ENCODE measurements at places on chromosomes 3 and 15. TPM values are rescaled to one million over a fixed set of nuclear protein-coding genes. Genes with fewer than 3 reads are reported as not detected.

Gene ZBED2
- total RNA-seq = 0.20 TPM

Gene PODXL2
- total RNA-seq = 0.16 TPM

Gene SERPINI2
- not detected for total RNA-seq

Gene CHRFAM7A
- total RNA-seq = not detected

Gene FOXB1
- not detected for total RNA-seq

Gene CD200R1L
- total RNA-seq = not detected

Gene A4GNT
- total RNA-seq = not detected

Gene IQCH
- total RNA-seq = 1.6 TPM

Gene RETNLB
- total RNA-seq = not detected

Gene CFAP100
- not detected for total RNA-seq

Gene LARP6
- total RNA-seq = 119 TPM

Gene CHRD
- 0.24 TPM for total RNA-seq

Gene SLCO2A1
- not detected for total RNA-seq

Gene UBAP1L
- total RNA-seq = 0.85 TPM

Gene LDHAL6B
- not detected for total RNA-seq

Gene GATM
- total RNA-seq = 0.38 TPM

Gene ANKUB1
- not detected for total RNA-seq

Gene ACKR2
- total RNA-seq = not detected

Gene CCR4
- total RNA-seq = not detected

Gene PRTG
- 0.71 TPM for total RNA-seq

Gene CCK
- total RNA-seq = not detected

Gene RTP3
- not detected for total RNA-seq

Gene TTLL3
- total RNA-seq = 18.0 TPM

Gene CALML4
- 0.93 TPM for total RNA-seq
